ENCODE measurements at places on chromosomes 11 and 22. TPM values are rescaled to one million over a fixed set of nuclear protein-coding genes. Genes with fewer than 3 reads are reported as not detected.

Gene DGCR6
- 0.52 TPM for total RNA-seq

Gene CHORDC1
- total RNA-seq: 52.8 TPM

Gene ASCL2
- total RNA-seq: 1.2 TPM

Gene OVOL1
- under 0.01 TPM for total RNA-seq

Gene GAS2
- 8.3 TPM for total RNA-seq

Data from epithelial cell of alveolus of lung (primary cell).